ENCODE measurements at places on chromosomes 5 and 9.

- no peak for DNase-seq
Observed at GRCh38 chr5:23072179-23072578, 219.0 kb upstream of the CDH12 start.

DNA sequence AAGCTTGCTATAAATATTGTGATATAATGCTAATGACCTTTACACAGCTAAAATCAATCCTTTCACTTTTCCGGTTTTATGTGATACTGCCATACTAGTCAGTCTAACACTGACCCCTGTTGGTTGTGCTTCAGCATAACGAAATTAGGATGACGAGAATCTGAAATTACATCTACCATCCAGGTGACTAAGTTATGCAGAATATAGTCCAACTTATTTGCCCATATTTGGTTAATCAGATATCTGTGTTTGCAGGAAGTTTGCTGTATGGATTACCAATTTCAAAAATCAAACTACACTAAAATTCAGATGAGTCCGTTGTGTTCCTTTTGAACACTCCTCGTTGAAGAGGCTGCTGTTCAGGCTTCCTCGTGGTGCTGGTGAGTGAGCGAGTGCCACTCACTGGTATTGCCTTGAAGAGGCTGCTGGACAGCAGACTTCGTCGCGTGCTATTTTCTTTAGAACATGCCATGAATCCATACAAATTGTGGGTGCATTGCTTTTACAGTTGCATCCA is 32.5 kb downstream of the TENT4A start:
- DNase-seq = peak; percentile 13

DNA sequence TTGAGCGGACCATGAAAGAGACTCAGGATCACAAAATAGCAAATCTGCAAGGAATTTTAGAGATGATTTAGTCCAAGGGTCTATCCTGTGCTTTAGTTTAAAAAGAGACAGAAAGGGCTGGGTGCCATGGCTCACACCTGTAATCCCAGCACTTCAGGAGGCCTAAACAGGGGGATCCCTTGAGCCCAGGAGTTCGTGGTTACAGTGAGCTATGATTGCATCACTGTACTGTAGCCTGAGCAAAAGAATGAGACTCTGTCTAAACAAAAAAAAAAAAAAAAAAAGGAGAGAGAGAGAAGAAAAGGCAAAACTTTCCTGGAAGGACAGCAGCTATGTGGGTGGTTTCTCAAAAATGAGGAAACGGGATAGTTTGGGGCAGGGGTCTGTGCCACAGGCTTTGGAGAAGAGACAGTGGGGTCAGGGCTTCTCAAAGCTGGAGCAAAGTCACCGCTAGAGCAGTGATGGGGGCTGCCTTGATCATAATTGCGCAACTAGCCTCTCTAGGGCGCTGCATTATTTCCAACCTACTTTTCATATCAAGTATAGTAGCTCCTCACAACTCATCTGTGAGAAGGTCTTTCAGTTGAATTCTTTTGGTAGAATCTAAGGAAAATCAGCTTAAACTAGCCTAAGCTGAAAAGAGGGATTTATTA is 8.5 kb upstream of the ANKH start:
- DNase-seq = peak; percentile 27

- no peak for DNase-seq
Observed at GRCh38 chr5:135445306-135445985, 1.7 kb downstream of the DCANP1 start.

DNA sequence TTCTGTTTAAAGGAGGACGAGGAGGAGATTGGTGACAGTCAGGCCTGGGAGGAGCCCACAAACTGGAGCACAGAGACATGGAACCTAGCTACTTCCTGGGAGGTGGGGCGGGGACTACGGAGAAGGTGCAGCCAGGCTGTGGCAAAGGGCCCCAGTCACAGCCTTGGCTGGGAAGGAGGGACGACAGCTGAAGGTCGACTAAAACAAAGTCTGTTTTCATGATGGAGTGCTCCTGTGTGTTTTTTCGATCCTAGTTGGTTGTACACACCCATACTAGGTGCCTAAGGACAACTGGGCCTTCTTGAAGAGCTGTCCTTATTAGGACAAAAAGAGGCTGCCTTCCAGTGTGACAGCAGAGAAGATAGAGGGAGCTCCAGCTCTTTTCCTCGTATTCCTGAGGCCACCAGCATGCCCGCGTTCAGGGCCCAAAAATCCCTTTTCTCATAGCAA is 2.9 kb downstream of the CCDC107 start:
- DNase-seq = no peak

DNA sequence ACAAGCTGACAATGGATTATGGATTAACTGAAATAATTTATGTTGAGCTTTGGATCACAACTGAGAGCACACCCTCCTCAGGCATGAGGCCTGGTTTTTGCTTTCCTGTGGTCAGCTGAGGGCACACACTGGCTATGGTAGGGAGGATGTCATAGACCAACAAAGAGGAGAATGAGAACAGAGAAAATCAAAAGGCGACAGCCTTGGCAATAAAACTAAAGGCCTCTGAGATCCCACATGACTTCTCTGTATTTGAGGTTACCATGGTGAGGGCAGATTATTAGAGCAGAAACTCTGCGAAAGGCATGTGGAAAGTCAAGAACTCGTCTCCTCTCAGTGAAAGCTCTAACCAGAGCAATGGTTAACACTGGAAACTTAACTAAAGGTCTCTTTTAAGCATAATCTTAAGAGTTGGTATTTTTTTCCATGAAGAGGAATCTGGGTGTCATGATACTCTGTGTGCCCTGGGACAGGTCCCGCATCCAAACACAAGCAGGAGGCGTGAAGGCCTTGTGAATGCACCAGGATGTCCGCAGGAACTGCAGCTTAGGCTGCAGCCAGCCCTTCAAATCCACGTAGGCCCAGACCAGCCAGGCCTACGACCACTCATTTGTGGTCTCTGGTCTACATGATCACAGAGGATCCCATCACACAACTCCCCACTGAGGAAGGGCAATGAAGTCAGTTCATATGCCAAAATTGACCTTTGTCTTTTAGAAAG is 12.4 kb upstream of the MEIKIN start:
- DNase-seq = no peak

DNA sequence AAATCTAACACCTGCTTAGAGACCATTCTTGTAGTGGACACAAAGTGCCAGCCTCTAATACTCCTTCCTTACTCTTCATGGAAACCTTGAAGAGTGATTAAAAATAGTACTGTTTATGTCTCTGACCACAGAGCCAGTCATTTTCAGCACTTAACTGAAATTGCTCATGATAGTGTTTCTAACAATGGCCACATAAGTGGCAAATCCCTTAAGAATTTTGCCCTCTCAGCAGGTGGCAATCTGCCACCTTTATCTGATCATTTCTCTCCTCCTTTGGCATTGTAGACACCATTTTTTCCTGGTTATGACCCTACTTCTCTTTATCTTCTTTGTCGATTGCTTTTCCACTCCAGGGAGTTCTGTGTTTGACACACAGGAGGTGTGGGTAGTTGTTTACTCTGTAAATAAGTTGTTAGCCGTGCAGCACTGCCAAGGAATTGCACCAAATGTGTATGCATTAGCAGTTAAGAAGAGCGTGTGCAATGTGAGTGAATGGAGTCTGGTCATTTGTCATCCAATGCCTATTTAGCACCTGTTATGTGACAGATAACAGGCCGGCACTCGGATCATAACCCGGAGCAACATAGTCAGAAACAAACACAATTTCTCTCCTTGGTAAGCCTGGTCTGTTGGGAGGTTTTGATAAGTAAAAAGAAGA is 36.8 kb upstream of the STARD4 start:
- DNase-seq = no peak

GRCh38 chr5:103473725-103474124 is 88.9 kb downstream of the NUDT12 start:
- no peak for DNase-seq

DNA sequence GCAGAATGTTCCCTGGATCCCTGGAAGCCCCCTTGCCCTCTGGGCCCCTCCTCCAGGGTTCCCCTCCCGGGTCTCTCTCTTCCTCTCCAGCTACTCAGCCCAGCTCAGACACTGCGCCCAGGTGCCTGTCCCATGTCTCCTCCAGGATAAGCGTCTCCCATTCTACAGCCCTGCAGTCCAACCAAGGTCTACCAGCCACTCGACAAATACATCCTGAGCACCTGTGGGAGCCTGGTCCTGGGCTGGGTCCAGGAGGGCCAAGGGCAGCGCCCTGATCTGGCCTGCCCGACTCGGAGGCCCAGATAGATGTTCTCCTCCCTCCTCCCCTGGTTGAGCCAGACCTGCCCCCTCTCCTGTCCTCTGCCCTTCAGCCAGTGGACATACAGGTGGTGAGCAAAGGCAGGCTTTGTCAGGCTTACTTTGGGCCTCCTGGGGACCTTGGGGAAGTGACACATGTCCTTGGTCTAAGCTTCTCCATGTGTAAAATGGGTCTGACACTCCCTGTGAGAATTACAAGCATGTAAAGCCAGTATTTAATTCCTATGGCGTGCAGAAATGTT is 1.4 kb downstream of the FLT4 start:
- no peak for DNase-seq

DNA sequence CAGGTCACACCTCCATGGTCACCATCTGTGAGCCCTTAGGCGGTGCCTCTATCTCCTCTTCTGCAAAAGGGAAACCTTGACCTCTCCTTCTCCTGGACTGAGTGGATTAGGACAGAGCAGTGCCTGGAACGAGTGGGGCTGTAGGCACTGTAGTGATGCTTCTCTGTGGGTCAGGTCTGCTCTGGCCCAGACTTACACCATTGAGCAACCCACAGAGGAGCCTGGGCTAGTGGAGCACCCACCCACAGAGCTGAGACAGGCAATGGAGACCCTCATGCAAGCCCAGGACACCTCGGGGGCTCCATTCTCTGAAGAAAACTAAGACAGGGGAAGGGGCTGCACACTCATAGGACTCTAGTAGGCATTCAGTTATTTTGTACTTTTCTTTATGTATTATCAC is 400.6 kb downstream of the GADD45G start:
- no peak for DNase-seq

Measured in NCI-H226 (cell line).